ELR (cell line): ENCODE measurements at places on chromosomes 11 and 22.

- DNase-seq = no peak
These were observed 44.7 kb upstream of the PRODH start for GRCh38 chr22:18980829-18981228.

- no peak for DNase-seq
These were observed 24.1 kb downstream of the OR10D3 start for GRCh38 chr11:124207102-124207792.

- DNase-seq = no peak
These were observed 134.1 kb downstream of the UVRAG start for GRCh38 chr11:75949023-75949672.

DNA sequence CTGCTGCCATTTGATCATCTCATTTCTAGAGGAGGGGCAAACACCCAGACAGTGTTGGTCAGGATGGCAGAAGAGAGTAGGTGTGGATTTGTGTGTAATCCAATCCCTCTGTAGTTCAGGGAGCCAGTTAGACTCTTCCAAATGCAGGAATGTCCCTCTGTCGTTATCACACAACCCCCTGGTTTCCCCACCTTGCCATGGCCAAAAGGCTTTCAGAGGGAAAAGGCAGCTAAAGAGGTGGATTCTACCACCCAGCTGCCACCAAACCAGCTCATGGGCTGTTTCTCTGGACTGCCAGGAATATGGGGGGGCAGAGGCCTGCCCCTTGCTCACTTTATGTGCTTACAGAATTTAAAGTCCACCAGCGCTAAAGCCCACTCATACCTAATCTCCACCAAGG, 18.1 kb downstream of the TSKU start:
- no peak for DNase-seq

DNA sequence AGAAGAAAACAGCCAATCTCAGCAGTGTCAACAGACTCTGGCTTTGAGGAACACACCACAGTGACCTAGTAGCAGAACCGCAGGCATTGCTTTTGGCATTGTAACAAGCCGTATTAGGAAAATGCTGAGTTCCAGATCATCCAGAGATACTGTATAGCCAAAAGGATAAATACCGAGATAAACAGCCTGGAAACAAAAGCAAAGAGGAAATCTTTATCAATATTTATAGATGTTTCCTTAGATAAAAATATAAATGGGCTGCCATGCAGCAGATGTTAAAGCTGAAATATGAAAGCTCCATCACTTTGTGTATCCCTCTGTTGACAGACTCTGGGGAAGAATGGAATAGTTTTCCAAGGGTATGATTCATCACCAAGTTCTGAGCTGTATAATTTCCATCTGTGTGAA, 98.9 kb upstream of the TP53AIP1 start:
- peak; percentile 10 for DNase-seq

DNA sequence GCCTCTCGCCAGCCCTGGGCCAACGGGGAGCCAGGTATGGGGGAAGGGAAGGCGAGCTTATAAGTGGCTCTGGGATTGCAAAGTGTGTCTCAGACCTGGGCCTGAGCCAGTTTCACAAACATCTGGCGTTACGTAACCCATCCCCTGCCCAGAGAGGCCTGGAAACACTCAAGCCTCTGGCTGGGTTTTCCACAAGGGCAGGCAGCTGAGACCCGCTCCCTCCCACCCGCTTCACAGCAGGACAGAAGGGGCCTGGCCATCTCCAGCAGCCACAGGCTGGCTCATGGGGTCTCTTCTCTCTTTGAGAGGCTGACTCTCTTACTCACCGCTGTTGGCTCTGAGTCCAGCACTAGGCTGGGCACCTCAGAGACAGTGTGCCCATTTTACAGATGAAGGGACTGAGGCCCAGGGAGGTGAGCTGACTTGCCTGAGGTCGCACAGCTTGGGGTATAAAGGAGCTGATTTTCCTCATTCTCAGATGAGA, 44.5 kb downstream of the TRIOBP start:
- peak; percentile 88 for DNase-seq

DNA sequence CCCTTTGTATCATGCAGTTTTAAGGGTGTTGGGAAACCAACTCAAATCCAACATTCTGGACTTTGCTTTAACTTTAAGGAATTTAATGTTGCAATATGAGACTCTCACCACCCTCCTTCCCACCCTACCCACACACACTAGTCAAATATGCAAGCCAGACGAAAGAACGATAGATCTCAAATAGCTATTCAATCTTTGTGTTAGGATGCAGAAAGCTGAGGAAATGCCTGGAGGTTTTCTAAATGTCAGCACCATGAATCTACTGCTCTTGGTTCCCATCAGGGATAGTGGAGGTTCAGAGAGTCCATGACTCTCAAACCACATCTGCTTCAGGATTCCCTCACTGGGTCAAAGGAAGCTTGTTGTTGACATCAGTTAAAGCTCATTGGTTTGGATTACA, 33.7 kb downstream of the EXPH5 start:
- peak; percentile 12 for DNase-seq

GRCh38 chr11:13534358-13534757, 38.6 kb upstream of the PTH start:
- DNase-seq = no peak

- DNase-seq = peak; percentile 9
These were observed 6.3 kb downstream of the NRXN2 start for GRCh38 chr11:64716473-64717267.

- no peak for DNase-seq
These were observed 606.0 kb downstream of the BUD13 start for GRCh38 chr11:116166573-116167465.
